HT1080 (cell line): ENCODE measurements at places on chromosomes 7 and 10. TPM values are rescaled to one million over a fixed set of nuclear protein-coding genes. Genes with fewer than 3 reads are reported as not detected.

DNA sequence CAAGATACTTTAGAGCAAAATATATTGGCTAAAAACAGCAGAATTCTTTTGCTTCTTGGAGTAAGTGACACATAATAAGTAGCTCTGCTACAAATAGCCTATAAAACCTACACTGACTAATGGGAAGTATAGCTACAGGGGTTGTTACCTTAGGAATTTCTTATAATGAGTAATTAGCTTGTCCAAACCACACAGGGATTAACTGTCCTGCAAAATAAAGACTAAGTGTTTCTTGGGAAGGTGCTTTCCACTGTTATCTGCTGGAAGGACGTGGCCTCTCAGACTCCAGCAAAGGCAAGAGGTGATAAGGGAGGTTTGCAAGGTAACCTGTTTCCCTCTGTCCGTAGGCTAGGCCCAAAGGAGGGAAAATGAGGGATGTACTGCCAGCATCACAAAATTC is 302.4 kb downstream of the DOCK4 start:
- peak; percentile 52 for DNase-seq

DNA sequence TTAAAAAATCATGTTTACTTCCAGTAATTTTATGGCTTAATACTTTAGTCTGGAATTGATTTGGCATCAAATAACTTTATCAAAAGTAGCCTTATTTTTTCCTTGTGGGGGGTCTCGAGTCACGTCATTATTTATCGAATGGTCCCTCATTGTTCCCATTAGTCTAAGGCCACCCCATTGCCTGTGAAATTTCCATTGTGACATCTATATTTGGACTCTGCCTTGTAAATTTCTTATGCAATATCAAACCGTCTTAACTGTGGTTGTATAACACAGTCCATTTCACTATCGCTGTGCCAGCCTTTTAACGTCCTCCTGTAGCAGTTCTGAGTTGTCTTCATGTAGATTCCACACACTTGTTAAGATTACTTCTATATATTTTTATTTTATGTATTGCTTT is 103.9 kb upstream of the RET start:
- no peak for DNase-seq

DNA sequence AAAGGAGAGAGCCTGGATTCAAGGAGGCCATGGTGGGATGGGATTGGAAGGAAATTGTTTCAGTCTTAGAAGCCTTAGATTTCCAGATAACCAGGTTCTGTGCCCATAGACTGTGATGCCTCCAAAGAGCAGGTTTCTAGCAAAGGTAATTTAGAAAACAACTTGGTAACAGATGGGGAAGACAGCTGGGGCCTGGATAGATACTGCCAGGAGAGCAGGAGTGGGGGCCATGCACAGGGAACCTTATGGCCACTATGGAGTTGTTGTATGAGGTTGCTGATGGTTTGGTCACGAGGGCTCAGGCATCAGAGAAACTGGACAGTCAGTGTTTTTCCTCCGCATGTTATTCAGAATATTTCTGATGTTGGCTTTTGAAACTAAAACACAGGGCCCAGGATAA is 901.9 kb downstream of the LRMDA start:
- DNase-seq: no peak

The UTF1 gene
- not detected in 2 replicates for total RNA-seq

The RPA3 gene
- 45.0 and 56.6 TPM in 2 replicates for total RNA-seq

DNA sequence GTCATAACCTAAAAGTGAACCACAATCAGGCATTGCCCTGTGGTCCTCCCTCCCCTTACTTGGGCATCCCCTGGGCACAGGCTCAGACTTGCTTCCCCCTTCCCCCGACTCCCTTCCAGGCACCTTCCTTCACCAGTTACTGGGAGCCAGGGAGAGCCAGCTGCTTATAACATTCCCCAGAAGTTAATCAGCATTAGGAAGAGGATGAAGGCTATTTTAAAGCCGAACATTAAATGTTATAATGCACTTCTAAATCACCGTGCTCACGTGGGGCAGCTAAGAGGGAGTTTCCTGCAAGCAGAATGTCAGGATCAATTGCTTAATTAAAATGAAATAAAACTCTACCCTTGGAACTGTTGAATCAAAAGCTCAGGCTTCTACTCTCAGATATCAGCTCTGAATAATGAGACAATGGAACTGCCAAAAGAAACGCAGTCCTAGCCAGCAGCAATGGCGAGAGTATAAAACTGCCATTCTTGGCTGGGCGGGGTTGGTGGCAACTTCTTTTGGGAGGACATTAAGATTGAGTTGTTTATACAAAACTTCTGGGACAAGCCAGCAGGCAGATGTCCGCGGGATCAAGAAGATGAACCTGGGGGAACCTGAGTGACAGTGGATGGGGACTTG is 169.5 kb downstream of the FANK1 start:
- DNase-seq: no peak

DNA sequence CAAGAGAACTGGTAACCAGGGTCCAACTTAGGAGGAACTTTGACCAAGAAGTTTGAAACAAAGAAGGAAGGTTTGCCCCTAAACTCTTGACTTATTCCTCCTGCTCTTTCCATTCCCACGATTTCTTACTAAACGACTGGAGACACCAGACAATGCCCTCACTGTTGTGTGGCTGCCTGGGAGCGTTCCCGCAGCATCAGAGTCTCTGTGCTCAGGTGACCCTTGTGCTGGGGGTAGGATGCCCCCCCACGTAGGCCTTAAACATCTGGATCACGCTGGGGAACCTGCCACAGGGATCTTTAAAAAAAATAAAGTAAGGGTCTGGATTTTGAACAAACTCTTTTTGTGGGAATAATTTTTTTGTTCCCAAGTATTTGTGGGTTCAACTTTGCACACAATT is 30.1 kb upstream of the CTBP2 start:
- DNase-seq: no peak

The NPC1L1 gene
- not detected in 2 replicates for total RNA-seq

DNA sequence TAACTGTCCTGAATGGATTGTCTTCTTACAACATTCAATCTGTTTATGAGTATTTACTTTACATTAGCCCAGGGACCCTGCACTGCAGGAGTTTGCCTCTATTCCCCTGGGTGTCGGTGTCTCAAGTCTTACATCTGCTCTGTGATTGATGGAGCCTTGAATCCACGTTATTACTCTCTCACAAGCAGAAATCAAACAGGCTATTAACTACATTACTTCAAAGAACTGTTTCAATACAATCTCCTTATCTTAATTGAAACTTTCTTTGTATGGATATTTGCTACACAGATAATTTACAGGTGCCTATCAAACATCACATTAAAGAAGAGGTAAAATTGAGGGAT is 3.1 kb upstream of the ARID5B start:
- DNase-seq: no peak

DNA sequence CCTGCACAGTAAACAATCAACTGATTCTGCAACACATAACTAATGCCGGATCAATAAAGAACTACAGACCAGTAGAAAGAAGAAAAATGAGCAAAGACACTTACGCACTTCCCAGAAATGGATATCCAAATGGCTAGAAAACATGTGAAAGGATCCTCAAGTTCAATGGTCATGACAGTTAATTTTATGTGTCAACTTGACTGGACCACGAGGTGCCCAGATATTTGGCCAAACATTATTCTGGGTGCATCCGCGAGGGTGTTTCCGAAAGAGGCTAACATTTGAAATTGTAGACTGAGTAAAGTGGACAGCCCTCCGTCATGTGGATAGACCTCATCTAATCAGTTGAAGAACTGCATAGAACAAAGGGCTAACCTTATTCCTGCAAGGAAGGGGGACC is 102.0 kb downstream of the SFMBT2 start:
- no peak for DNase-seq

DNA sequence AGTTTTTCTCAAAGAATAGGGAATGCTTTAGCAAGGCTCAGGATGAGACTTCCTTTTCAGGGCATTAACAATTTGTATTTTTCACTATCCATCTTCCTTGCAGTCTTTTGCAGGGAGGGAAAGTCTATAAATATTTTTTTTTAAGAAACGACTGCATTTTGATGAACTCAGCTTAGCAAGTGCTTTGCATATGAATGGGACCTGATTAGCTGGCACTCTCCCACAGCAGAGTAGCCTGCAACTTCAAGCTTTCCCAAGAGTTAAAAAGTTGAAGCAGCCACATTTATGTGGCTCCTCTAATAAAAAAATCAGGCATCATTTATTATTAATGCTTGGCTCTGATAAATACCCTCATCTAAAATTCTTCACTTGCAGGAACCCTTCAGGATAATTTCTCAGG is 134.0 kb downstream of the GRID1 start:
- no peak for DNase-seq

The FAM25A gene
- total RNA-seq: not detected in 2 replicates

- DNase-seq: no peak
Observed at GRCh38 chr7:64516451-64516850, 46.4 kb downstream of the ZNF680 start.

The DYDC2 gene
- 0.20 and 0.53 TPM in 2 replicates for total RNA-seq

- DNase-seq: no peak
Observed at GRCh38 chr7:142280263-142280662, 22.4 kb upstream of the PRSS58 start.

DNA sequence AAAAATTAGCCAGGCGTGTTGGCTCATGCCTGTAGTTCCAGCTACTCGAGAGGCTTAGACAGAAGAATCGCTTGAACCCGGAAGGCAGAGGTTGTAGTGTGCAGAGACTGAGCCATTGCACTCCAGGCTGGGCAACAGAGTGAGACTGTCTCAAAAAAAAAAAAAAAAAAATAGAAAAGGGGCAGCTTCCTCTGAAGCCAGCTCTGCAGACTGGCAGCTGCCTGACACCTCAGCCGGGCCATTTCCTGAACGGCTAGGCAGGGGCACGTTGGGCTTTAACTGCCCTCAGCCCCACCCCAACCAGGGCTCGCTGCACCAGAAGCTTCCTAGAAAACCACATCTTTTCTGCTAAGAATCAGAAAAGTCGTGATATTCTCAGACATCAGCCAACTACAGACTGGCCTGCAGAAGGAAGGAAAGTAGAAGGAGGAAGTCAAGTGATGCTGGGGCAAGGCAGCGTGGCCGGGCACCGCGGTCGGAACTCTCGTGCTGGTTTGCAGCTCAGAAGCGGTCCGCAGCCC is 38.0 kb downstream of the PRKAG2 start:
- DNase-seq: no peak

- no peak for DNase-seq
Observed at GRCh38 chr10:73807471-73807870, 3.9 kb downstream of the NDST2 start.

The SPRN gene
- not detected in 2 replicates for total RNA-seq

- DNase-seq: no peak
Observed at GRCh38 chr10:35638101-35638500, 4.0 kb downstream of the FZD8 start.

The VENTX gene
- 0.03 and 0.13 TPM in 2 replicates for total RNA-seq

DNA sequence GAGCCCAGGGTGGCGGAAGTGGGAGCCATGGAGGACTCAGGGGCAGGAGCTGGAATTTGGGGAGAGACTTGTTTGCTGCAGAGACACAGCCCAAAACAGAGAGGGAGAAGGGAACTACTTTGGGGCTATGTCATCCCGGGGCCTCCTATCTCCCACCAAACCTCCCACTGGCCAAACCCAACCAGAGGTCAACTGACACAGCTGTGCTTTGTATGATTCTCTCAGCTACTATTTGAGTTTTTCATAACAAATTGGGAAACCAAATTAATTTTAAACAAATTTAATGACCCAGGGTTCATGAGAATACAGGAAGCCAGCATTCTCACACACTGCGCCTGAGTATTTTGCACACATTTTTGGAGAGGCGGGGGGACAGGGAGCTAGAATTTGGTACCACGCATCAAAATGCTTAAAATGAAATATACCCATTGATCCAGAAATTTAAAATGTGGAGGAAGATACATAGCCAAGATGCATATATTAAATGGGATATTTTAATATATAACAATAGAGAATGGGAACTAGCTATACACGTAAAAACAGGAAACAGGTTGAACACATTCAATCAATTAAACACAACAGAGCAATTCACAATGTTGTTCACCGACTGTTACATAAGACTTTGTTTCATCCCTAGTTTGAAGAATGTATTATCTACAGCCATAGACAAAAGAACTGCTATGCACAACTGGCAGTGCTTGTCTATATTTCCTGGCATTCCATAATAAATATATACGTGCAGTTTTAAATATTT is 105.3 kb downstream of the PARD3 start:
- DNase-seq: no peak

DNA sequence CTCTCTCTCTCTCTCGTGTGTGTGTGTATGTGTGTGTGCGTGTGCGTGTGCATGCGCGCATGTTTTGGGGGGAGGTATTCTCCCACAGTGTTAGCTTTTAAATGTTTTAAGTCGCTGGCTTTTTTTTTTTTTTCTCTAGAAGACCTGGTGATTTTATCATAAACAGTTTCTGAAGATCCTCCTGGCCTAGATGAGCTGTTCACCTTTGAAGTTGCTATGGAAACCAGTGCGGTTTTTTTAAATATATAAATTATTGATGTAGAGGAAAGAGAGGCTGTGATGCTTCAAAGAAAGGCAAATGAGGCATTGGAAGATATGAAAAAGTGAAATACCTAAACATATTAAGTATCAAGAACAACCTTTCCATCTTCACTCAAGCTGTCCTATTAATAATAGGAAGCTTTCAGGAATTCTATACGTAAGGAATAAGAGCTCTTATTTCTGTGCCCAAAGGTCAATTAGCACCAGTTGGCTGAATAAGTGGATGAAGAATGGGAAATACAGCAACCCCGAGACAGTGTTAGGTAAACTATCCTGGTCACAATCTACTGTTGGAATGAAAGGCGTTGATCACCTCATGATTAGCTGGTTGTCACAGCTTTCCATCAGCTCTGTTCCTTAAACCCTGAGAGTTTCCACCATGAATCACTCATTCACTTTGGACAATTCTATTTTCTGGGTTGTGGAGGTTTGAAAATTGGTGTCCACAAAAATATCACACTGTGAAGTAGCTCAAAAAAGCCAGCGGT is 66.5 kb upstream of the SLC35G1 start:
- DNase-seq: no peak

The SRRM3 gene
- total RNA-seq: 1.4 and 1.7 TPM in 2 replicates

- DNase-seq: no peak
Observed at GRCh38 chr10:126903656-126904360, 1.4 kb upstream of the DOCK1 start.

The MYL10 gene
- total RNA-seq: not detected in 2 replicates

- no peak for DNase-seq
Observed at GRCh38 chr7:105346593-105347322, 42.0 kb downstream of the SRPK2 start.

DNA sequence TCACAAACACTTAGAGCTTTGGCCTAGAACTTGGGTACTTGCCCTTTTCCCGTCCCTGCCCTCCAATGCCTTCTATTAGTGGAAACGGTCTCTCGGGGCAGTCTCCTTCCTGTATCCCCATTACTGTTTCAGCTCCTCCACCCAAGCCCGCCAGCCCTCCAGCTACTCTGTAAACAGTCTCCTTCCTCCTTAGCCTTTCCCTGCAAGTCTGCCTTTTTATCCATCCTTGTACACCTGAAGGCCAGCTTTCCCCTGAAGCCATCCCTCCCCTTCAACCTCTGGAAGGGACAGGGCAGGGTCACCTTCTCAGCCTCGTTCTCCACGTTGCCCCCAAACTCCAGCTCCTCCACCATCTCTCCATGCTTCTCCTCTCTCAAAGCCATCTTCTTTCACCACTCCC is 108.1 kb upstream of the ZNF746 start:
- DNase-seq: no peak

DNA sequence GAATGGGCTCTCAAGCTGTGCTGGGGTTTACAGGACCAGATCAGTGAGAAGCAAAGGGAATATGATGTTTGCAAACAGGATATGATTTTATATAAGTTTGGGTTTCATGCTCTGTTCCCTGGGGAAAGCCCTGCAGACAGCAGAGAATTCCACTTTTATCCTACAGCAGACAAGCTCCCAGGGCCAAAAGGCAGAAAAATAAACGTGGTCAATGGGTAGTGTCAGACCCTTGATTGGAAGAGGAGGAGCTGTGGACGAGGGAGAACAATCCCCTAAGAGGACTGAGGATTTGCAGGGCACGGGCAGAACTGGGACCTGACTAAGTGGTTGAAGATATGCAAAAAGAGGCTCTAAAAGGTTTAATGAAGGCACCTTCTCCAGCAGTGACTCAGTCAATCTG is 275.3 kb downstream of the HDAC9 start:
- DNase-seq: no peak
